ENCODE measurements at places on chromosomes 3 and 15. TPM values are rescaled to one million over a fixed set of nuclear protein-coding genes. Genes with fewer than 3 reads are reported as not detected.

- DNase-seq, result no peak
- peaks cover 45% of the 10 kb centered on the region for H3K36me3 ChIP-seq
- H3K27me3 ChIP-seq, result no peaks in the 10 kb centered on the region
- no peak overlapping the region for H3K27ac ChIP-seq
Observed at GRCh38 chr3:97958396-97958795, 13.8 kb downstream of the RIOX2 start.

- no peak overlapping the region for H3K4me3 ChIP-seq
- no peaks in the 10 kb centered on the region for H3K27me3 ChIP-seq
- no peak for DNase-seq
- H3K36me3 ChIP-seq, result no peaks in the 10 kb centered on the region
- no peak overlapping the region for H3K27ac ChIP-seq
Observed at GRCh38 chr15:95624100-95624499, 706.4 kb upstream of the NR2F2 start.

DNA sequence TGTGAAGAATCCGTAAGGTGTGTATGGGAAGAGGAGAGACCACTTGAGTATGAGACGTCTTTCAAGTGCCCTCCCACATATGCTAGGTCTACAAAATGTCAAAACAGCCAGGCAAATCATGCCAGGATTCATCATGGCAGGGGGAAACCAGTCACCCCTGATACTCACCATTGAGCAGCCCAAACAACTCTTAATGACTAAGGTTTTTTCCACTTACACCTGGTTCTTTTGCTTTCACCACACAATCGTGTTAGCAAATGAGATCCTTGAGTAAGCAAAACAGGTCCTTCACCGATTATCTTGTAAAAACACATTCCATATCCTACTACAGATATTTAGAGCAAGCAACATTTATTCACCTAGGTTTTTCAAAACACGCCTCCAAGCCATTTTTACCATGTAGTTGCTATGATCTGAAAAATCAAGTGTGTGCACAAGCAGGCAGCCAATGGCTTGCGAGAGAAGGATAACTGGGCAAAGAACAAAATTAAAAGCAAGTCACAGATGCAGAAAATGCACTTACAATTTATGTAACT is 177.5 kb upstream of the LPP start:
- no peak overlapping the region for H3K4me3 ChIP-seq
- no peak for DNase-seq
- H3K27ac ChIP-seq, result no peak overlapping the region
- peaks cover 3% of the 10 kb centered on the region for H3K27me3 ChIP-seq
- H3K4me1 ChIP-seq, result no peaks in the 10 kb centered on the region
- H3K36me3 ChIP-seq, result no peaks in the 10 kb centered on the region

DNA sequence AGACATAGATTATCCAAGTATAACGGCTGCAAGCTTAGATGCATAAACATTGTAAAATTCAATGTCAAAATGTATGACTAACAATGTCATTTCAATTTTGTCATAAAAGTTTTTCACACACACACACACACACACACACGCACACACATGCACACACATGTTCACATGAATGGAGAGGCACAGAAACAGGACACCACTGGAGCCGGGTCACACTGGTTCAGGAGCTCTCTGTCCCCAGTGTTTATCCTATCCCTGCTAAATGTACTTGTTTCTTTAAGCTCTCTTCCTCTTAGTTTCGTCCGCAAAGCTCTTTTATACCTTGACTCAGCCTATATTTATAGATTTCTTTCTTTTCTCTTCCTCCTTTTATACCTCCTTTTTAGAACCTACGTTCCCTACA is 249.9 kb downstream of the CADPS start:
- no peaks in the 10 kb centered on the region for H3K27me3 ChIP-seq
- DNase-seq, result no peak
- H3K36me3 ChIP-seq, result no peaks in the 10 kb centered on the region
- no peak overlapping the region for H3K4me3 ChIP-seq
- no peak overlapping the region for H3K27ac ChIP-seq

DNA sequence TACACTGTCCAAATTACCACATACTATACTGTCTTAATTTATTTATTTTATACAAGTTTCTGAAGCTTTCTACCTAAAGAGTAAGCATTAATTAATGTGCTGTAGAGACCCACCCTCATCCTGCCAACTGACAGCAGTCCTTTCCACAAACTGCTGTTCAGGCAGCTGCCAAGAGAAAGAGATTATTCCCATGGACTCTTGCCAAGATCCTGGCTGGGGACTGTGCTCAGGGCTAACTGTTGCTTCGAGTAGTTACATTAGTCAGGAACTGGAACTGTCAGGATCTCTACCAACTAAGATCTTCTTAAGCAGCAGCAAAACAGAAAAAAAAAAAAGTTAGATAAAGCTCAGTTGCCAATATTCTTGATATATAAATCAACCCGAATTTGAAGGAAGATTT is 398.8 kb downstream of the MECOM start:
- H3K27me3 ChIP-seq, result no peaks in the 10 kb centered on the region
- DNase-seq, result peak; percentile 93
- H3K4me3 ChIP-seq, result no peak overlapping the region

DNA sequence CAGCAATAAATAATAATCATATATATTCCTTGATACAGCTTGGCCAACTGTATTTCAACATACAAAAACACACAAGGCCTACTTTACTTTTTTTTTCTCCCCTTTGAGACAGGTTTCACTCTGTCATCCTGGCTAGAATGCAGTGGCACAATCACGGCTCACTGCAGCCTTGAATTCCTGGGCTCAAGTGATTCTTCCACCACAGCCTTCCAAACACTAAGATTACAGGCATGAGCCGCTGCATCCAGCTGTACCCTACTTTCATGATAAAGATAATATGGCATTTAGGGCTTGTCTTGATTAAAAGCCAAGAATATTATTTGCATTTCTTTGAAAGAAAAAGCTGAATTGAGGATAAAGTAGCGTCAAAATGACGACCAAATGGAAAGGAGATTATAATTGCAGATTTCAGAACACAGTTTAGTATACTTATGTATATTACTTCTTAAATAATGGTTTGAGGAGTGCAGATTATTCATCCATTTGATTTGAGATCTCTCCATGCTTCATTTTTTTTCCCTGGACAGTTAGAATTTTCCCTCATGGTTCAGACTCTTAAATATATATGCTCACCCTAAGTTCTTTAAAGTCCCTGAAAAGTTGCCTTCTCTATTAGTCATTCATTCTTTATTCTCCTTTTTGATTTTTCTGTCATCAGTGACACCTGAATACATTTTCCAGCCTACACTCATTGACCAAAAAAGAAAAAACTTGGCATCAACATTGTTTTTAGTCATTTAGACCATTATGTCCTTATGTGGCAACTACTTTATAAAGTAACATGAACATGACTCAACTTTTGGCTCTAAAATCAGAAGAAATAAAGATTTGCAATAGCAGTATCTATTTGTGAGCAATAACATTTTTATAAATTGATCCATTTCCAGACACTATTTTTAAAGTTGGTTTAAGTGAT is 48.5 kb upstream of the MLF1 start:
- no peaks in the 10 kb centered on the region for H3K27me3 ChIP-seq
- DNase-seq, result no peak
- H3K4me1 ChIP-seq, result no peaks in the 10 kb centered on the region

DNA sequence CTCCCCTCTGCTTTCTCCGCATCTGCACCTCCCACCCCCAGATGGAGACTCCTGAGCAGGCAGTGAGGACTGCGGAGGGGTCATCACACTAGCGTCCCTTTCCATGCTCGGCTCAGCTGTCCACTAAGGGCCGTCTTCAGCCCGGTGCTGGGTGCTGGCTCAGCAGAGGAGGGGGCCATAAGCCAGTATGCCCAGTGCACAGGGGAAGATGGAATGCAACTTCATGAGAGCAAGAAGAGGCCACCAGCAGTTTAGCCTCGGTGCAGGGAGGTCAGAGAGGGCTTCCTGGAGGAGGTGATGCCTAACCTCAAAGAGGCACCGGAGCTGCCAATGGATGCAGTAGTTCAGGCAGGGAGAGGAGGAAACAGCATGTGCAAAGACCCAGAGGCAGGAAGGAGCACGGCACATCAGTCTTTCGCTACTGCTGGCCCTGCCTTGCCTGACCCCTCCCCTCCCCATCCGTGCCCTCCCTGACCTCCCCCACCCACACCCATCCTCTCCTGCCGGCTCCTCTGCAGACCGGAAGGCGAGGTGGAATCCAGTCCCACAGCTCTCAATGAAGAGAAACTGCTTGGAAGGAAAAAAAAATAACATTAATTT is 15.2 kb upstream of the PLXND1 start:
- H3K27ac ChIP-seq, result peak overlapping the region; percentile 40
- no peaks in the 10 kb centered on the region for H3K36me3 ChIP-seq
- no peak for DNase-seq

DNA sequence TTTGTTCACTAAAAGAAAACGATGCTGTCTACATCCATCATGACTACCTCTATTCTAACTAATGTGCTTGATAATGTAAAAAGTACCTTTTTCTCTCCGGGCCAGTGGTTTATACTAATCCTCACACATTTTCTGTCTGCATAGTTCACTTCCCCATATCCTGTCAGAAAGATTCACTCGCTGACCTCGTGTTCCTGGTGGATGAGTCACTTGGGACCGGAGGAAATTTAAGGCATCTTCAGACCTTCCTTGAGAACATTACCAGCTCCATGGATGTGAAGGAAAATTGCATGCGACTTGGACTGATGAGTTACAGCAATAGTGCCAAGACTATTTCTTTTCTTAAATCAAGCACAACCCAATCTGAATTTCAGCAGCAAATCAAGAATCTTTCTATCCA is 33.8 kb downstream of the COL6A5 start:
- H3K27ac ChIP-seq, result no peak overlapping the region
- no peaks in the 10 kb centered on the region for H3K36me3 ChIP-seq
- H3K4me3 ChIP-seq, result no peak overlapping the region
- no peaks in the 10 kb centered on the region for H3K27me3 ChIP-seq
- DNase-seq, result no peak
- no peaks in the 10 kb centered on the region for H3K4me1 ChIP-seq

- no peak within 1 kb of the TSS for H3K27ac ChIP-seq
- no peaks in the 10 kb centered on the region for H3K36me3 ChIP-seq
- H3K4me1 ChIP-seq, result no peaks in the 10 kb centered on the region
- DNase-seq, result peak; percentile 37
- peaks cover 24% of the 10 kb centered on the region for H3K27me3 ChIP-seq
Observed at GRCh38 chr3:45795882-45796765, at the start of gene SLC6A20. Gene SLC6A20 (minus strand): TSS chr3:45796536. CDS start chr3:45796419, 117 bp downstream.

GRCh38 chr3:4957978-4958377 is 21.3 kb upstream of the BHLHE40 start:
- H3K27me3 ChIP-seq, result no peaks in the 10 kb centered on the region
- no peak overlapping the region for H3K4me3 ChIP-seq
- no peaks in the 10 kb centered on the region for H3K36me3 ChIP-seq

DNA sequence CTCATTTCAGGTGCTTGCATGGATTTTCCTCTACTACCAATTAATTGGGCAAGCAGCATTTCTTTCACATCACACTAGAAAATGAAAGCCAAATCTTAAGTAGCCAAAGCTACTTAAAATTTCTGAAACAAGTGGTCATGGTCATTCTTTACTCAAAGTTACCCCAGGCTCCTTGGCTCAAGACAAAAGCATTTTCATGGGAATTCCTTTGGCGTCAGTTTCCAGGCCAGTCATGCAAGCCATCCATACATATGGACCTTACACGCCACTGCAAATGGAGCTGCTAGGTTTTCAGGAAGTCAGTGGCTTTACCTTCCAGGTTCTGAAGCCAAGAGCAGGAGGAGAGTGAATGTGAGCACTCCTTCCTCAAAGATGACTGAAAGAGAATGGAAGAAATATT is 83.7 kb upstream of the IL12A start:
- no peaks in the 10 kb centered on the region for H3K27me3 ChIP-seq
- no peak overlapping the region for H3K27ac ChIP-seq
- DNase-seq, result no peak
- no peaks in the 10 kb centered on the region for H3K4me1 ChIP-seq
- H3K4me3 ChIP-seq, result no peak overlapping the region

DNA sequence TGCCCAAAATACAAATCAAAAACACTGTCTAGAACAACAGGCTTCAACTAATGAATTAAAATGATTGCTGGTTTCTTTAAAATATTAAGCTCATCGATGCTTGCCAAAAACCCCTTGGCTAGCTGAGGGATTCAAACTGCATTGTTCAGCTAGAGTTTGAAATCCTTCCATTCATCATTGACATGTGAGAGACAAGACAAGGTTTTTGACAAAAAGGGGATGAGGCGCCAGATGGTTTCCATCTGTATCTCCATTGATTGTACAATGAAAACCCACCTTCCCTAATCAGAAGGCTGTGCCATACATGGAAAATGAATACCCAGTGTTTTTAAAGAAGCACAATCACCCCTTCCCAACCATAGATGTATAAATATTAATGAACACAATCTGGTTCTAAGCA is 67.8 kb downstream of the THRB start:
- no peaks in the 10 kb centered on the region for H3K36me3 ChIP-seq
- H3K27ac ChIP-seq, result no peak overlapping the region
- H3K27me3 ChIP-seq, result no peaks in the 10 kb centered on the region
- H3K4me1 ChIP-seq, result no peaks in the 10 kb centered on the region
- no peak overlapping the region for H3K4me3 ChIP-seq

DNA sequence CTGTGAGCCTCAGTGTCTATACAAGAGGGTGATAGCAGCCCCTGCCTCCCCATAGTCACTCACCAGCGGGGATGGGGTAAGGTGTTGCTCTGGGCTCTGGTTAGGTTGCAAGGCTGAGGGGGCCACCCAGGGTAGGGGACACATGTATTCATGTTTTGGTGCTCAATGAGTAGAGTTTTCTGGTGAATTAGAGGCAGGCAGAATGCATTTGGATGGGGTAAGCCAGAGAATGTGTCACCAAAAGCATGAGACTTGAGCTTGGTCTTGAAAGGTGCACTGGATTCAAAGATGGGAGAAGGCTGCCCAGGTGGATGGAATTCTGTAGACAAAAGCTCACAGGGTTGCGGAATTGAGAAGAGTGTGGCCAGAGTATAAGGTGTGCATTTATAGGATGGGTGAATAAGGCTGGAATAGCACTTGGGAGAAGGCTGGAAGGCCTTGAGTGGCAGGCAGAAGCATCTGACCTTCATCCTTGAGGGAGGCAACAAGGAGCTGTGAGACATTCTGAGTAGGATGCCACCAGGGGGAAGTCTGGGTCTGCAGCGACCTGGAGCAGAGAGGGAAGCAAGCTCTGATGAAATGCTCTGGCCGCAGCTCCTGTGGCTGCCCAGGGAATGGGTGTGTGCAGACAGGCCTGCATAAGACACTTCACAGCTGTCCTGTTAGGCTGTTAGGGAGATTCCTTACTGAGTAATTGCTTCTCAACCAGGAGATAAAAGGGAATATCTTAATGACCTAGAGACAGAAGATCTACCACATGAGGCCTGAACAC is 149.6 kb downstream of the CHDH start:
- peaks cover 7% of the 10 kb centered on the region for H3K36me3 ChIP-seq
- H3K4me3 ChIP-seq, result no peak overlapping the region
- no peaks in the 10 kb centered on the region for H3K4me1 ChIP-seq
- DNase-seq, result peak; percentile 67
- H3K27me3 ChIP-seq, result no peaks in the 10 kb centered on the region

GRCh38 chr3:187011915-187012314 is 81.6 kb downstream of the ST6GAL1 start:
- no peak overlapping the region for H3K4me3 ChIP-seq
- no peak overlapping the region for H3K27ac ChIP-seq
- no peak for DNase-seq

GRCh38 chr3:126952261-126952982 is 30.5 kb upstream of the PLXNA1 start:
- H3K27ac ChIP-seq, result no peak overlapping the region
- no peaks in the 10 kb centered on the region for H3K27me3 ChIP-seq
- H3K4me1 ChIP-seq, result no peaks in the 10 kb centered on the region
- H3K36me3 ChIP-seq, result no peaks in the 10 kb centered on the region
- DNase-seq, result no peak

Gene HIGD2B
- not detected for total RNA-seq

Gene SELENOS
- 84.1 TPM for total RNA-seq

Gene ST3GAL6
- total RNA-seq, result 18.5 TPM

Gene TMEM42
- 12.8 TPM for total RNA-seq

Gene DUOX1
- 61.7 TPM for total RNA-seq

Gene CCR3
- total RNA-seq, result 0.15 TPM
